ENCODE measurements at places on chromosomes 16 and 17.

DNA sequence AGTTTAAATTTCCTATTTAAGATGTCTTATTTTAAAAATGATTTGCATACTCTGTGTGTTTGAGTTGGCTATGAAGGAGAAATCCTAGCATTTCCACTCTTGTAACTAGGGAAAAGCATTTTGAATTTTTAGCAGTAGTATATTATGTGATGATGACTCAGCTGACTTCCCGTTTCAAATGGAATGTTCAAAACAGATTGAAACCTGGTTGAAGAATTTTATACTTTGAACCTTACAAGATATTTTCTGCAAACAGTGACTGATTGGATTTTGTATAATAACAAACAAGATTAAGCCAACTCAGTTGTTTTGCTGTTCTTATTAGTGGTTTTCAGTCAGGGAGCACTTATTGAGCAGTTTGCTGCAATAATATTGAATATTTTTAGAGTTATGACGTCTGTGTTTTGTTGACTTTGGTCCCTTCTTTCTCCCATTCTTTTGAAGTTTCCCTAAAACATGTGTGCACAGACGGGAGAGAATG, 8.0 kb downstream of the TNRC6A start:
- DNase-seq = no peak

DNA sequence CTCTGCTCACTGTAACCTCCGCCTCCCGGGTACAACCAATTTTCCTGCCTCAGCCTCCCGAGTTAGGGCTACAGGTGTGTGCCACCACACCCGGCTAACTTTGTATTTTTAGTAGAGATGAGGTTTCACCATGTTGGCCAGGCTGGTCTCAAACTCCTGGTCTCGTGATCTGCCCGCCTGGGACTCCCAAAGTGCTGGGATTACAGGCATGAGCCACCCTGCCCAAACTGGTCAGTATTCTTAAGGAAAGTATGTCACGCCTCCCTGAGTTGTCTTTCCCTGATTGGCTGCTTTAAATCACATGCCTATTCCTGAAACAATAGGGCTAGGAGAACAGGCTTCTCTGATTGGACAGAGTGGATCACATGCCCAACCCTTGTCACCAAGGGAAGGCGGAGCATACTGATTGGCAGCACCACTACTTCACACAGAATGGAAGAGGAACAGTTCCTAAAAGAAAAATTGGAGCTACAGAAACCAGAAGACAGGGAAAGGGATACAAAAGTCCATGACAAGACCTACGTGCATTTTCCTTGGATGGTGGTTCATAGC, 17.6 kb upstream of the CYB5B start:
- DNase-seq = no peak

GRCh38 chr16:29645694-29646187, 17.3 kb upstream of the SPN start:
- no peak for DNase-seq

DNA sequence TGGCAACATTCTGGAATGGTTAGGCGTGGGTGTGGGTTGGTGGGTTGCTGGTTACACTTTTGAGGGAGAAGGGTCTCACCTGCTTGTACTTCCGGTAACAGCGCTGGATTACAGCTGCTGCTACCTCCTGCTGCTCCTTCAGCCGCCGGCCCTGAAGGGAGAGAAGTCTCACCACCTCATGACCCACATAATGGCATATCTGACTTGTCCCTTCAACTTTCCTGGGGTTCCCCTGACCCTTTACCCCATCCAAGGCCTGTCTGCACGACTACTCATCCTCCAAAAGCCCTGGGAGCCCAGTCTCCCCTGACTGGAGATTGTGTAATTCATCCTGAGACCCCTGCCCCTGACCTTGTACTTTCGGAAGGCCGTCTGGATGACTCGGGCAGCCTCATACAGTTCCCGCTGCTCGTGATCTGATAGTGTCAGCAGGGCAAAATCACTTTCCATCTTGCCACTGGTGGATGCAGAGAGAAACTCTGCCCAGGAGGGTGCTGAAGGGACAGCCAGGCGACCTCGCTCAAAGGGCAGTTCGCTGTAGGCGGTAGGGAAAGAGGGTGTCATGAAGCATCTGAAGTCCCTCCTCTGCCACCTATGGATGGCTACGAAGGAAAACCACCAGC, 2.0 kb upstream of the SPAG7 start:
- DNase-seq = no peak

- no peak for DNase-seq
These were observed 26.9 kb upstream of the ZNF750 start for GRCh38 chr17:82866590-82867191.

GRCh38 chr17:57016071-57016763, 38.3 kb downstream of the SCPEP1 start:
- DNase-seq = no peak

DNA sequence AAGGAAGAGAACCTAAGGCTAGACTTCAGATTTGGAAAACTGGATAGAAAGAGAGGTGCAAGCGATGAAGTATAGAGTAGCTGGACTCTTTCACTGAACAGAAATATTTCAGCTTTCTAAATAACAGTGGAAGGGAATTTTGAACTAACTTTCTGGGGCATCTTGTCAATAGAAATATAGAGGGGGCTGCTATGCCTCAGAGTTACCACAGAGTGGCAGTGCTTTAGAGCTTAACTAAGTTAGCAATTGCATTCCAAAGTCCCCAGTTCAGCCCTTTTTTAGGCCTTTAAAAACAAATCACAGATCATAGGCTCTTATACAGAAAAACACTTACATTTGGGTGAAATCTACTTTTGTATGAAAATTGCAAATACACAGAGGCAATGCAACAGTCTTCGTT, 154.2 kb upstream of the CDH8 start:
- DNase-seq = no peak

DNA sequence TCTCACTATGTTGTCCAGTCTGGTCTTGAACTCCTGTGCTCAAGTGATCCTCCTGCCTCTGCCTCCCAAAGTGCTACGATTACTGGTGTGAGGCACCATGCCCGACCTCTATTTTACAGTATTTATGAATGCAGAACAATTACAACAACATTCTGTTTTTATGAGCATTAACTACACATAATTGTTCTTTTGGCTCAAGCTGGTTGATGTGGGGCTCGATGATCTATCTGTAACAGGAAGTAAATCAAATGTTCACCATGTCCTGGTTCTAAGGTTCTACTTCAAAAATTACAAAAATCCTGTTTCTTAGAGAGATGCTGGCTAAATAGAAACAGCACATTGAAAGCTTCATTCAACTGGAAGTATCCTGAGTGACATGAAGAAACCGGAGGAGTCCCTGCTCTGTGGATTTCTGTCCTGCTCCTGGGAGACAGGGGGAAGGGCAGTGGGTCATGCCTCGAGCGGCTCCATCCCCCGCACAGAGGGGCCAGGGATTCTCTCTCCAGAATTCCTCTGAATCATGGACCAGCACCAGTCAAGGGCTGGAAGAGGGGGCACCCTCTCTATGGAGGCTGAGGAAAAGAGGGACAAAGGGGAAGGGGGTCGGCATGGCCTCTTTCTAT, 31.5 kb downstream of the FA2H start:
- DNase-seq = no peak

- DNase-seq = no peak
These were observed 162.5 kb upstream of the CNTNAP4 start for GRCh38 chr16:76114681-76115080.

DNA sequence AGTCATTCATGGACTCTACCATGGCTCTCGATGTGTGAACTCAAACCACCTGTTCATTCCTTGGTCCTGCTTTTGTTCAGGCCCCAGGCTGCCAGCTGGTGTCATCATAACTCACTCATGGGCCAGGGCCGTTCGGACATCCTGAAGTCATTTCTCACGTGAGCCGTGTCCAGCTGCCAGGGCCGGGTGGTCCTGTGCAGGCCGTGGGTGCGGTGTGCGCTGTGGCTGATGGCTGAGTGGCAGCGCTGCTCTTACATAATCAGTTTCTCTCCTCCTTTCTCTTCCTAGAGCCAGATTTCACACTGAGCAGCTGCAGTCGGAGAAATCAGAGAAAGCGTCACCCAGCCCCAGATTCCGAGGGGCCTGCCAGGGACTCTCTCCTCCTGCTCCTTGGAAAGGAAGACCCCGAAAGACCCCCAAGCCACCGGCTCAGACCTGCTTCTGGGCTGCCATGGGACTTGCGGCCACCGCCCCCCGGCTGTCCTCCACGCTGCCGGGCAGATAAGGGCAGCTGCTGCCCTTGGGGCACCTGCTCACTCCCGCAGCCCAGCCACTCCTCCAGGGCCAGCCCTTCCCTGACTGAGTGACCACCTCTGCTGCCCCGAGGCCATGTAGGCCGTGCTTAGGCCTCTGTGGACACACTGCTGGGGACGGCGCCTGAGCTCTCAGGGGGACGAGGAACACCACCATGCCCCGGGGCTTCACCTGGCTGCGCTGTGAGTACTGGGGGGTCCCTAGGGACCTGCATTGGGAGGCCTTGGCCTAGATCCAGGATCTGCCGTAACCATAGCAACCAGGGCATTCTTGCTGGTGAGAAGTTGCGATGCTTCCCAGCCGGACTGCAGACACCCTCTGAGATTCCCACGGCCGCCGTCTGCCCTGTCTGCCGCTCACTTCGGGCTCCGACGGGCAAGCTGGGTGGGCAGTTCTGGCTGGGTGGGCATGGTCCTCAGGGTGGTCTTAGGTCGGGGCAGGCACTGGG, at the start of gene IL34:
Gene IL34 (plus strand): TSS at position 300 of the 982 bp plus-strand sequence. CDS start 389 bp downstream, at position 689.
- no peak for DNase-seq

DNA sequence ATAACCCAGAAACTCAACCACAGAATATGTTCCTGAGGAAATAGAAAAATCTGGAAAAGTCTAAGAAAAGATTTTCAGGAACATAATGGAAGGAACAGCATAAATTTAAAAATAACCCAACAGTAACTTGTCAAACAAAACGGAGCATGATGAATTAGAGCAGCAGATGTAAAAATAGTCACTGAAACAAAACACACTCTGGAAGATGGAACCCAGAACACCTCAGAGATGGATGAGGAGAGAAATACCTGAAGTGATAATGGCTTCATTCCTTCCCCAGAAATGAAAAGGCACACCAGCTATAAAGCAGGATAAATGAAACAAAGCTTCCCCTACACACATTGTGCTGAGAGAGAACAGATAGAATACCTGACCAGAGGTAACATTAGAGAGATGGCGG, 6.3 kb downstream of the TK1 start:
- DNase-seq = no peak

DNA sequence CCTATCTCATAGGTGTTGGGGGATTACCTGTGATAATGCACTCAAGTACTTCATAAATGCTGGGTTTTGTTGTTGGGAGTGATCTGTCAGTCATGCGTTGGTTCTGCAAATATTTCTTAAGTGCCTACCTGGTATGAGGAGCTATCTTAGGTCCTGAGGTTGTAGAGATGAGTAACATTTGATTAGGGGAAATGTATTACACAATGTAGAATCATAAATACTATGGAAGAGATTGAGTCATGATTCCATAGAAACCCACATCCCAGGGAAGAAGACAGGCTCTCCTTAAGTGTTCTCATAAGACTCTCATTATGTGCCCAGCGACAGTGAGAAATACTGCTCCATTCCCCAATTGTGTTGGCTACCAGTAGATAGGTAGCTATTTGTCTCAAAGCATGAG, 240.1 kb downstream of the FTO start:
- no peak for DNase-seq

- DNase-seq = no peak
These were observed 671.4 kb upstream of the SALL1 start for GRCh38 chr16:51822471-51822870.

GRCh38 chr16:85637808-85638647, 24.9 kb downstream of the GSE1 start:
- no peak for DNase-seq

- DNase-seq = no peak
These were observed 384.7 kb downstream of the UTP18 start for GRCh38 chr17:51645056-51645455.

GRCh38 chr16:50121721-50122445, 31.2 kb upstream of the TENT4B start:
- no peak for DNase-seq

DNA sequence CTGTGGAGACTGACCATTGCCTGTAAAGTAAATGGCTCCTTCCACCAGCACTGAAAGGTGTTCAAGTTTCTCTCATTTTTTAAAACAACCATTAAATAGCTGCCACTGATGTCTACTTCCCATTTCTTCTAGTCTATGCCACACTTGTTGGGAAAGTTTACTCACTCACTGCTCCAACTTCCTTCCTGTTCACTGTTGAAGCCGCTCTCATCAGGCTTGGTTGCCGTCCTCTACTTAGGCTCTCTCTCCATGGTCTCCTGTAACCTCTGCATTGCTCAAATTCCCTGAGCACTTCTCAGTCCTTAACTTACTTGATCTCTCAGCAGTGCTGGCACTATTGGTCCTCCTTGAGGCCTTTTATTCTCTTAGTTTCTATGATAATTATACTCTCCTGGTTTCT, 32.4 kb downstream of the SNX11 start:
- DNase-seq = no peak

DNA sequence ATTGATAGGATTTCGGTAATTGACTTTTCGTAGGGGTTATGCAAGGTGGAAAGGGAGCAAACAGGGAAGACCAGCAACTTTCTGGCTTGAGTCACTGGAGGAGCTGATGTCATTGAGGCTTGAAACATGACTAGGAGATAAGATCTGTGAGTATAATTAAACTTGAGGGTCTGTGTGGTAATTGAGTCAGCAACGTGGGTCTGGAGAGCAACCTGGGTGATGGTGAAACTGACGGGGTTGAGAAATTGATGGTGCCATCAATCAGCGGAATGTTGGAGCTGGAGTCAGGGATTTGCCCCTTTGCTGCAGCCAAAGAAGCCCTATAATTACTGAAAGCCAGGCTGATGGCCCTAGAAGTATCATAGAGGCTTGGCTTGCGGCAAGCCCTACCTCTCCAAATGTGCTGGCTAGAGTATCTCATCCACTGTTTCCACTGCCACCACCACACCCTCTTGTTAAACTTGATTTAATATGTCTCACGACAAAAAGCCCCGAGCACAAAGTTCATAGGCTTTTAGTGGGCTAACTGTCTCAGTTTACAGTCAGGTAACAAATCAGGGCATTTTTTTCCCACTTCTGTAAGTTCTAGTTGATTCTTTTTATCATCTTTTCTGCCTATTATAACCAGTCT, 186.9 kb upstream of the ELAC2 start:
- no peak for DNase-seq

GRCh38 chr16:17467923-17468540, 2.7 kb downstream of the XYLT1 start:
- DNase-seq = no peak

DNA sequence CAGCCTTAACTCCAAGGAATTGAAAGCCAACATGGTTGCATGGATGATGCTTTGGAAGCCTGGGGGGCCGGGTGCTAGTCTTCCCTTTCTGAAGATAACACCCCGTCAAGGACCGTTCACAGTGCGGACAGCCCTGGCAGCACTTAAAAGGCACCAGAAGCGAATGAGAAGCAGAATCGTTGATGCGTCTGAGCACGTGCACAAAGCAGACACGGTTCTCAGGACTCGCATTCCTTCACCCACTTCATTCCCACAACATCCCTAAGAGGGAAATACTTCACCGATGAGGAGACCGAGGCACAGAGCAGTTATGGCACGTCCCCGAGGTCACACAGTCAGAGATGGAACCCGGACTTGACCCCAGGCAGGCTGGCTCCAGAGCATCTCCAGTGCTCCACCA, 14.2 kb downstream of the TRPV1 start:
- no peak for DNase-seq

DNA sequence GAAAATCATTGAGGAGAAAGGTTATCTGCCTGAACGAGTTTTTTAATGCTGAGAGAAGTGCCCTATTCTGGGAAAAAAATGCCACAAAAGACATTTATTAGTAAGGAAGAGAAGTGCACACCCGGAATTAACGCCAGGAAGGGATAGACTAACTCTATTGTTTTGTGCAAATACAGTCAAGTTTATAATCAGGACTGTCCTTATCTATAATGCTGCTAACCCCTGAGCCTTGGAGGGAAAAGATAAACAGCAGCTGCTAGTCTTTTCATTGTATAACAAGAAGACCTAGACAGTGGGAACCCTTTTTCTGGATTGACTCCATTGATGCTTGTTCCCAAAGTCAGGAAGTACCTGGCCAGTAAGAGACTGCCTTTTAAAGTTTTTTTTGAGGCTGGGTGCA, 26.5 kb downstream of the BCAS3 start:
- no peak for DNase-seq

Measured in NCI-H1048 (cell line).